Upper lobe of right lung (tissue), 1 donor: ENCODE measurements at places on chromosomes 6 and 20.

- DNase-seq, result no peak
Observed at GRCh38 chr20:51119914-51120313, 97.0 kb upstream of the KCNG1 start.

DNA sequence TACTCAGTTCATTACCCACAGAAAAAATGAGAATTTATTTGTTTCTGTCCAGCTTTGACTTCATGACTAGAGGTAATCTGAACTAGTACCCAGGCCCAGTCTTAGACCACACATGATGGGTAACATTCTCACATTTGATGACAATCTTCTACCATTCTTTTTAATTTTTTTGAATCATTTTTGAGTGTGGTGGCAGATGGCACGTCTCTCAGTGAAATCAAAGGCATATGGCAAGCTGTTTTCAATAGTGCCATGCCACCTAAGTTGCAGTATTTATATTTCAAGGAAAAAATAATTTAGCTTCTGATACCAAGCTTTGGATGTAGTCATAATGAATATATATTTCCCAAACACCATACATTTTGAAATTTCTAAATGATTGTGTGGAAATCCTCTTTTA lies 88.8 kb upstream of the HS3ST5 start:
- DNase-seq, result no peak

- no peak for DNase-seq
Observed at GRCh38 chr6:108174371-108175175, 8.8 kb downstream of the NR2E1 start.

DNA sequence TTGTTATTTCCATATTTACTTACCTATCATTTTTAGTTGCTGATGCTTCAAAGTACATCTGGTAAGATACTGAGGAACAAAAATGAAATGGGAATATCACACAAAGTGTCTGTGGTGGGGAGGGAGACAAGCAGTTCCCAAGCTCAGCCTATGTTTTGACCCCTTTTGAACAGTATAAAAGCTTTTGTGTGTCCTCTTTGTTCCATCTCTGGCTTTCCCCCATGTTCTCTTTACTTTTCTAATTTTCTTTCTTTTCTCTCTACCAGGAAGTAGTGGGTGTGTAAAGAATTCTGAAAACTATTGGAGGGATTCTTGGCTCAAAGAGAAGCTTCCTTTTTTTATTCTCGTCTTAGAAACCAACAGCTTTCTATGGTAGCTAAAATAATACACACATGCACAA lies 7.4 kb downstream of the TAAR2 start:
- DNase-seq, result no peak

DNA sequence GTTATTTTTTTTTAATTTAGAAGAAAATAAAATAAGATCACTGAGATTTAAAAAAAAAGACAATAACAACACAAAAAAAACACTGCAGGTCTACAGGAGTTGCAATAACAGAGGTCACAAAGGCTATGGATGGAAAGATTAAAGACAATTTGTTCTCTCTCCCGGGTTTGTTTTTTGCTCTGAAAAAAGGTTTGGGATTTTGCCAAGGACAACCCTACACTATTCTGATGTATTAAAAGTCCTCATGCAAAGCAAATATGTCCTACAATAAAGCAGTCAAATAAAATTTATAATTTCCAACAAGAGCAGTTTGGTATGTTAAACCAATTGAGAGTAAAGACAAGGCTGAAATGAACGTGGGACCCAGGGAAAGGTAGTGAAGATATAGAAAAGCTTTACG lies 55.6 kb downstream of the PTPRK start:
- DNase-seq, result no peak

DNA sequence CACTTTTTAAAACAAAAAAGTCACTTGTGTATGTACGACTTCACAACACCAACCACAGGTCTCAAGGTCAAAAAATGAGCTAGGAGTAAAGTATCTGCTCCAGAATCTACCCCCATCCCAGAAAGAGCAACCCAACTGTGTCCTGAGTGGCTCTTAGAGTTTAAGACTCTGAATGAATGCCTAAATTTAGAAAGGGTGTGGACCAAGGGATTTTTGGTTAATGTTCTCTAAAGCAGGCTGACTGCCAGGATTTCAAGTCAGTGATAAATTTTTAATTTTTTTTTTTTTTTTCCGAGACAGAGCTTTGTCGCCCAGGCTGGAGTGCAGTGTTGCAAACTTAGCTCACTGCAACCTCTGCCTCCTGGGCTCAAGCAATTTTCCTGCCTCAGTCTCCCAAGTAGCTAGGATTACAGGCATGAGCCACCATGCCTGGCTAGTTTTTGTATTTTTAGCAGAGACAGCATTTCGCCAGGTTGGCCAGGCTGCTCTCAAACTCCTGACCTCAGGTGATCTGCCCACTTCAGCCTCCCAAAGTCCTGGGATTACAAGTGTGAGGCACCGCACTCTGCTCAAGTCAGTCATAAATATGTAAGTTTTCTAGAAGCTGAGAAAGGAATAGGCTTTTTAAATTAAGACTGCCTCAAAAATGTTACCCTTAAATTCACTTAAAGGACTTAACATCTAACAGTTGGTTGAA lies 20.2 kb downstream of the STAU1 start:
- no peak for DNase-seq

- DNase-seq, result no peak
Observed at GRCh38 chr6:111474106-111474505, 8.9 kb downstream of the REV3L start.

DNA sequence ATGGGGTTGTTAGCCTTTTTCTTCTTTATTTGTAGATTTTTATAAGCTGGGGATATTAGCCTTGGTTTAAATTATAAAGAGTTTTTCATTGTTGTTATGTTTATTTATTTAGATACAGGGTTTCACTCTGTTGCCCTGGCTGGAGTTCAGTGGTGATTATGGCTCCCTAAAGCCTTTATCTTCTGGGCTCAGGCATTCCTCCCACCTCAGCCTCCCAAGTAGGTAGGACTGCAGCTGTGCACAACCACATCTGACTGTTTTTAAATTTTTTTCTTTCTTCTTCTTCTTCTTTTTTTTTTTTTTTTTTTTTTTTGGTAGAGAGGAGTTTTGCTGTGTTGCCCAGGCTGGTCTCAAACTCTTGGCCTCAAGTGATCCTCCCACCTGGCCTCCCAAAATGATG lies 80.9 kb downstream of the UBE3D start:
- no peak for DNase-seq

GRCh38 chr6:108254433-108255410 lies 6.1 kb downstream of the SNX3 start:
- no peak for DNase-seq

DNA sequence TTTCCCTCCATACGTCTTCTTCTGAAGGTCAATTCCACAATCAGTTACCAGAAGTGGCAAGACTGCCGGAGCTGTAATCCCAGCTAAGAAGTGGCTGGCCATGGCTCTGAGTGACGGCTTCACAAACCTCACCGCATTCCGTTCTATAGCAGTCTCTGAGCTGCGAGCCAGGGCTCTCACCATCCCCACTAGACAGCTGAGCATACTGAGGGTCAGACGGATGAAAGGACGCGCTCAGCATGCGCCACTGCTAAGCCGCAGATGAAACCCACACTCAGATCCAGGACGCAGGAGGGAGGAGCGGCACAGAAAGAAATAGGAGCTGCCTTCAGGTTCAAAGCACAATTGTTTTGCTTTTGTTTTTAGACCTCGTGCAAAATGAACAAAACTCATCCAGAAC lies 97.9 kb downstream of the ANKRD60 start:
- DNase-seq, result peak; percentile 22

DNA sequence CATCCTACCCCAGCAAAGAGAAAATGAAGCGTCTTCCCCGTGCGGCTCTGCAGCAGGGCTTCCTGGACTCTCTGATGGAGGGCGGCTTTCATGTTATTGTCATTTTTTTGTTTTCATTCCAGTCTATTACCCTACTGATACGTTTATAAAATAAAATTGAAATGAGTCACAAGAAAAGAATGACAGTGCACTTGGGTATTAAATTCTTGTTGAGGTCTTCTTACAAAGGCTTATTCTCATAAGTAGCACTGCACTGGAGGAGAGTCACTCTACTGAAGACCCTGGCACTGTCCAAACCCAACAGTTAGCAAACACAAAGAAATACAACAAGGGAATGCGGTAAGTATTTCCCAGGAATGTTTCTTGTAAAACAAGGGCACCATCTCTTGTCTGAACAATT lies 379.3 kb downstream of the MAFB start:
- DNase-seq, result no peak

GRCh38 chr6:44041461-44042260 lies 85.6 kb downstream of the MRPL14 start:
- no peak for DNase-seq

- DNase-seq, result no peak
Observed at GRCh38 chr20:47293631-47294030, 62.9 kb downstream of the ZMYND8 start.

- DNase-seq, result no peak
Observed at GRCh38 chr20:6384380-6384779, 261.6 kb upstream of the FERMT1 start.

DNA sequence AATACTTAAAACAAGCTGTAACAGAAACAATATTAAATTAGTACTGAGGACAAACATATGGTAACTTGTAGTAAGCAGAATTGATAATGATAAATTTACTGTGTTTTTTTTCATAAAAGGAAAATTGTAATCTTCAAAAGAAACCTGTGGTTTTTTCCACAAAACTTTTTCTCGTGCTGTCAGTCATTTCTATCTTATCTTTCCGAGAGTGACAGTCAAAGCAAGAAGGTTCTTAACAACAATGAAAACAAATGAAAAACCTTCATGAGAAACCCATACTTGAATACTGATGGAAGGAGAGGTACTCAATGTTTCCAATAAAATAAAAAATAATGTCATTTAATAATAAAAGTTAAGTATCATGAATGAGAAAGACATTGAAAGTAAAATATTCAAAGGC lies 174.0 kb downstream of the TBC1D32 start:
- no peak for DNase-seq

GRCh38 chr6:23584134-23584763 lies 541.8 kb upstream of the NRSN1 start:
- no peak for DNase-seq

DNA sequence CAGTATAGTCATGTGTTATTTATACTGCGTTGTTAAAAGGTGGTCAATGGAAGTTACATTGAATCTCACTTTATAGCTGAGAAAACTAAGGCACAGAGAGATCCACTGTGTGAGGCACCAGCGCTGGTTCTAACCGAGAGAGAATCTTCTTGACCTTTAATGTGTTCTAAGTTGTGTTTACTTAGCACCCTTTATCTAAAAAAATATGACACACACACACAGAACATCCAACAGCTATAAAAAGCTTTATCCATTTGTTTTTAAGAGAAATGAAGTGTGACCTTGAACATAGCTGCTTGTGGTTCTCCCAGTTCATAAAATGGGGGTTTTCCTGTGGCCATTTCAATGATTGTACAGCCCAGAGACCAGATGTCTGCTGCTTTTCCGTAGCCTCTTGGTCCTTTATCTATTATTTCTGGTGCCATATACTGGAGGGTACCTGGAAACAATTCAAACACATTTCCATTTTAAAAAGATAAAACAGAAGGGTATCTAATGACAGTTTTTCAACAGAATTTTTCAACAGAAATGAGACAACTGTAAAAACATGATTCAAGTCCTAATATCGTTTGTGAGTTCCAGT lies 54.8 kb upstream of the MAP7 start:
- no peak for DNase-seq

- no peak for DNase-seq
Observed at GRCh38 chr20:11153819-11154218, 480.0 kb upstream of the JAG1 start.

DNA sequence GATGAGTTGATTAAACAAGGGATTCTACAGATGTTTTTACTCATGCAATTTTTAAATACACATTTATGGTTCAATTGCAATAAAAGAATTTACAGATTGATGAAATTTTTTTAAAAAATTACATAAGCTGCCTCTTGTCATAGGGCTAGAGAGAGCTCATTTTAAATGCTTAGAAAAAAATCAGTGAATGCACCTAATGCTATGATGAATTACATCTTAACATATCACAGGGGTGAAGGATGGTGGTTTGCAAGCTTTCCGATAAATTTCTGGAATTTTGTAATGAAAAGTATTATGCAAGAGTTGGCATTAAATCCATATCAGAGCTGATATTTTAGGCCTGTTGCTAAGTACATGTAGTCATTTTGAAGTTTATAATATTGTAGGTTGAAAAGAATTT lies 29.6 kb downstream of the DSE start:
- no peak for DNase-seq

GRCh38 chr6:44260451-44261297 lies 3.3 kb upstream of the SLC35B2 start:
- no peak for DNase-seq

GRCh38 chr20:4946585-4946984 lies 54.7 kb downstream of the SLC23A2 start:
- no peak for DNase-seq

DNA sequence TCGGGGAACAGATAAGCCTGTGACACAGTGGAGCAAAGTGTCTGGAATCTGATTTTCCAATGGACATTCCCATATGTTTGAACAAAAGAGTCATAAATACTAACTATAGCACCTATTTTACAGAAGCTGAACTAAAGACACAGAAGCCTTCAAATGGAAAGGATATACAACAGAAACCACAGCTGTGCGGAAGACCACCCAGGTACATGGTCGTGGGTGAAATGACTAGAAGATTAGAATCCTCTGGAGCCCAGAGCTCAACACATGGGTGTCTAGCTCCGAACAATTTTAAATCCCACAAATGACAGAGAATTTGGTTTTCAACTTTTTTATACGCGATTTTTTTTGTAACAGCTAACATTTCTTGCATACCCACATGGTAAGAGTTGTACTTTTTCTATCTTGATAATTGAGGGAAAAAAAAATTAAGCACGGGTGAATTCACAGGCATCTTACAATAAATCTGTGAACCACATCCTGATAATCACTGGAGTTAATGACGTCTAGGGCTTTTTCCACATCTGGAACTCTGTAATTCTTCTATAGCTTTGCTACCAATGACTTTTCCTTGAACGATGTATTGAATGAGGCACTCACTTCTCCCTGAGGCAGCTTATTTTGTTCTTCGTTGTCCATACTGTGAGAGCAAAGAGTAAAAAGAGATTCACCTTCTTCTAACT lies 271.1 kb upstream of the AGPAT4 start:
- DNase-seq, result no peak

- no peak for DNase-seq
Observed at GRCh38 chr6:147614501-147614900, 106.0 kb downstream of the SAMD5 start.

GRCh38 chr6:135114355-135115145 lies 59.9 kb upstream of the HBS1L start:
- no peak for DNase-seq

DNA sequence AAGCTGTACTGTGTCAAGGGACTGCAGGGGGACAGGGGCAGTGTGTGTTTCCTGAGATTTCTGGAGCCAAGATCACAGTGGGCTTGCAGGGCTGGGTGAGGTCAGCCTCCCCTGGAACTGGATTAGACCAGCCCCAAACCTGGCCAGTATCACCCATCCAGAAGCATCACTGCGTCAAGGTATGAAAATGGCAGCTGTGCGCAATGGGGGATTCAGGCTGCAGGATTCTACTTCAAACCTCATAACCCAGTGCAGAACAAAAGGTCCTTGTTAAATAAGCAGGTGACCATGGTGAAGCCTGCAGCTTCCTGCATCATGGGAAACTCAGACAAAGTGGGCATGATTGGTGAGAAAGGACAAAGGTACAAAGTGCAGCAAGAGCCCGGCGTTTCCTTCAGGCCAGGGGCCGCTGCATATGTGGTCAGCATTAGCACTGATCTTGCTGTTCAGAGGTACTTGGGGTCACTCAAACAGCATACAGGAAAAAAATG lies 33.4 kb downstream of the TRAF3IP2 start:
- DNase-seq, result no peak
